ENCODE measurements at places on chromosomes 3 and 15. TPM values are rescaled to one million over a fixed set of nuclear protein-coding genes. Genes with fewer than 3 reads are reported as not detected.

GRCh38 chr3:170572665-170573253 lies 13.1 kb downstream of the SLC7A14 start:
- no peak for ATAC-seq

DNA sequence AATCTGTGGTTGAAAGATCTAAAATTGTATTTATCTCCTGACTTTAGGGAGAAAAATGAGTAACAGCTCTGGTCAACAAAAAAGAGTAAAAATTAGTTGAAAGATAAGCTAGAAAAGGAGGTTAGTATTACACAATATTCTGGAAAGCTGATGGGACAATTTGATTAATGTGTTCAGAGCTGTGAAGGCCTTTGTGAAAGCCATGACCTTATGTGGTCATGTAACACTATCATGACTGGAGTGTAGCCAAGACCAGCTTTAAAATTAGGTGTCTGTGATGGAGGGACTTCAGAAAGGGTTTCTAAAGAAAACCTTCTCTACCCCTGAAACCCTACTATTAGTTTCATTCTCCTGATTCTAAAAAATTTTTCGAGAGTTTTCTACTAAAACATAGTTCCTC lies 127.2 kb downstream of the NFKBIZ start:
- no peak for ATAC-seq

PROS1 gene
- total RNA-seq, result 10.0 TPM

DNA sequence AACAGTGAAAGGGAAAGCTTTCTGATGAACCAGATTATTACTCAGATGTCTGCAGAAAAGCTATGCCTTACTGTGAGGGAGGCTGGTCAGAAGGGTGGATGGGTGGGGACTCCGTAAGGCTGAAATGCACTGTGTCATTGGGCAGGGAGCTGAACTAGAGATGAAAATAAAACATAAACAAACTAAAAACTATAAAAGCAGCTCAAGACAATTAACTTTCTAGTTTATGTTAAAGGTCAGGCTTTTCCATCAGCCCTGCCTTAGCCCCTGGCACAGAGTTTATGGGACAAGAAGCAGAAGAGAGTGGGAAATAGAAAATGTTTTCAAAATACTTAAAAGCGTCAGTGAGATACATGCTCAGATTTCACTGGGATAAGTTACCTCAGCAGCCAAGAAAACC lies 310.0 kb upstream of the UBE2E2 start:
- ATAC-seq, result no peak

GRCh38 chr3:58696093-58696492 lies 29.5 kb upstream of the FAM3D start:
- ATAC-seq, result peak; percentile 18

DNA sequence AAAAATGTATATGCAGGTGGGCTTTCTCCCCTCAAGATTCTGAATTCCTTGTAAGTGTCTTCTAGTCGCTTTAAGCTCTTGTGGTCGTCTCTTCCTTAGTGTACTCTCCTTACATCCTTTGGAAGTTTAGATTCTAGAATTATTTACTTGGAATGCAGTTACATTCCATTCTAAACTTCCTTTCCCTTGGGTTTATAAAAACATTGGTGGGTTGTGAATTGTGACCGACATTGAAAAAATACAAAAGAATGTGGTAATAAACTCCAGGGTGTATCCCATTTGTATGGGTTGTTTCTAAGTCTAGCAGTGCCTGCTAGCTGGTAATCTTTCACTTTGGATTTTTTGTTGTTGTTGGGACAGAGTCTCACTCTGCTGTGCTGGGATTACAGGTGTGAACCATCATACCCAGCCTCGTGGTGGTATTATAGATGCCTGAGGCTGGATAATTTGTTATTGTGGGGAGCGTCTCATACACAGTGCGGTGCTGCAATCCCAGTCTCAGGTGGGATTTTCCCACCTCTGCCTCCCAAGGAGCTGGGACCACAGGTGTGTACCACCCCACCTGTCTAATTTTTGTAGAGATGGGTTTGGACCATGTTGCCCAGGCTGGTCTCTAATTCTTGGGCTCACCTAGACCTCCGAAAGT lies 9.1 kb downstream of the CHD2 start:
- ATAC-seq, result no peak

DNA sequence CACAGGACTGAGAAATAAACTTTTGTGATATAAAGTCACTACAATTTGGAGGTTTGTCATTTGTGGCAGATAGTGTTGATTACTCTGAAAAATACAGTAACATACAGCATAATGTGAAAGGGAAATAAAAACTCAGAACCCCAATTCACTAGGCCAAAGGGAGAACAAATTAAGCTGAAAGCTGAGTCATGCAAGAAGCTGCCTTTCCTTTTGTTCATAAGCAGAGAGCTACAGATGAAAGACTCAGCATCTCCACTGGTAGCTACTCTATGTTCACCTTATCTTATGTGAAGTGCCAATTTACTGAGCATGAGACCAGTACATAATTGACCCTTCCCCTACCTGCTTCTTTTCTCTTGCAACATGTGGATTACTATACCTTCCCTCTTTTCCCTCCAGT lies 19.3 kb upstream of the SLTM start:
- ATAC-seq, result peak; percentile 30

GRCh38 chr3:26018889-26019288 lies 229.0 kb downstream of the OXSM start:
- ATAC-seq, result no peak

- ATAC-seq, result no peak
These were observed 50.7 kb downstream of the CSNK1G1 start for GRCh38 chr15:64305261-64305660.

DNA sequence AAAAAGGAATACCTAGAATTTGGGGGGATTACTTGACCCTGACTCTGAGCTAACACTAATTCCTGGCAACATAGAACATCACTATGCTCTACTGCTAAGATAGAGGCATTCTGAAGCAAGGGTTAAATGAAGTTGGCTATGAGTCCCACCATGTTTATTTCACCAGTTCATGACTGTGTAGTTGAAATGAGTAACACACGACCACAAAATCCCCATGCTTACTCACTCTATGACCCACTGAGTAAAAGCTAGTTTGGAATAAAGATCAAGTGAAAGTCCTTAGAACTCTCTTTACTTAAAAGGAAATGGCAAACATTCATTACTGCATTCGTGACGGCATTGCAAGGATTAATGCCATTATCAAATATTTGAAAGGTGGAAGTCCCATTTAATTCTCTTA lies 47.4 kb downstream of the MRPL46 start:
- ATAC-seq, result no peak

GRCh38 chr15:50144341-50145120 lies 25.5 kb upstream of the ATP8B4 start:
- no peak for ATAC-seq

CPEB1 gene
- 0.12 TPM for total RNA-seq

DNA sequence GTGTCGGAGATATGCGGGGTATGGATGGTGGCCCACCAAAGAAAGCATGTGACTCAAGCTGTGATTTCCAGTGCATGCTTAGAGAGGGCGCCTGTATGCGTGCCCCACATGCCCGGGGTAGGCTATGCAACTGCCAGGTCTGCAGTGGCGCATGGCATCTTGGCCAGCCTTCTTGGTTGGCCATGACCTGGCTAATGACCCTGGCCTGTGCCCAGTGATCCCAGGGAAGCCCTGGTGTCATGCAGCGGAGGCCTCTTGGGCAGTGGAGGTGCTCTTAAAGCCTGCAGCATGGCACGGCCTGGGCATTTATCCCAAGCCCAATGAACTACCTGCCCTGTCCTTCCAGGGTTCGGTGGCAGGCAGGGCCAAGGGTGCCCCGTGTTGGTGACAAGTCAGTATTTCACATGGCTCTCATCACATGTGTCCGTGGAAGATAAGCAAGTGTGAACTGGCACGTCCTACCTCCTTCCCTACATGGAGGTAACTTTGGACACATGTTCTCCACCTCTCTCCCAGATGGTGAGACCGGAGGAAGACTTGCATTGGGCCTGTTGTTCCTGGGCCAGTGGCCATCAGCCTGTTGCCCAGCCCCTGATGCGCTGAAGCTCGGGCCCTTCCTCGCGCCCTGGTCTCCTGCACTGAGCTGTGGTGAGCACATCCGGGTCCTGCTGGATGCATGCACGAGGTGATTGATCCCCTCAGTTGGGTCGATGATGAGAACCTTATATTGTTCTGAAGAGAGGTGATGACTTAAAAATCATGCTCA lies 192.0 kb downstream of the UBE3A start:
- no peak for ATAC-seq

- no peak for ATAC-seq
These were observed 76.9 kb upstream of the ABI3BP start for GRCh38 chr3:101069901-101070798.

DNA sequence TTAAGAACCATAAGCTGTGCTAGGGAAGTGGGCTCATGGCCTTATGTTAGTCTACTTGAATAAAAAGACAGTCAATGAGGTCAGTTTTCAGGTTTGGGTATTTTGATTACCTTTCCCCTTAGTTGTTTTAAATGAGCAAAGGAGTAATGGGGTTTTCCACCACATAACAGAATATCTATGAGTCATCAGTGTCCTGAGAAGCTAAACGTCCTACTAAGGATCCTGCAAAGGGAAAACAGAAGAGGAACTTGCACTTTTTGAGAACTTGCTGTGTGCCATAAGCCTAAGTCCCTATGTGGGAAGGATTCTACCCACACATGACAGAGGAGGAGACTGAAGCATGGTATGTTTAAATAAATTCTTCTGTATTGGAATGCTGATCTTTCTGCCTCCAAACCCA lies 292.8 kb upstream of the TMC3 start:
- no peak for ATAC-seq

DNA sequence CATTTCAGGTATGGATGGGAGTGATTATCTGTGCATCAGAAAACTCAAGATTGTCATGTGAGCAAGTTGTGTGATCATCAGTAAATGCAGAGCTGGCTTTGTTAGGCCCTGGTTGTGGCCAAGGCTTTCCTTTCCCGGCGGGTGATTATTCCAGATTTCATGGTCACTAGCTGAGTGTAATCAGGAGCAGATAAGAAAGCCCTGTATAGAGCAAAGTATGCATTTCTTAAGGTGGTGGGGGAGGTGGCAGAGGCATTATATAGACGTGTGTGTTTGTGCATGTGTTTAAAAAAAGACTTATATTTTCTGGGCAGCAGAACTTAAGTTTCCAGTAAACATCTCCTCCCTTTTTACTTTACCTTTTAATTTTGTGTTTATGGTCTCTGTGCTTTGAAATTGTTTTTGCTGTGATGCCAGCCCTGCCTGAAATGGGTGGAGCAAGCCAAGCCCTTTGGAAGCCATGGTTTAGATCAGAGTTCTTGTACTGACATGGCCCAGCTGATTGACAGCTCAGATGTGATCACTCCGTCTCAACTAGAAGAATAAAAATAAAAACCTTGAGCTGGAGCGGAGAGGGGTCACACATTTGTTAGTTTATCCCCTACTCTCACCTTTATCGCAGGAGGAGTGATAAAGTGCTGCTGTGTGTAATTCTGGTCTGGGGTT lies 22.2 kb downstream of the SMAD3 start:
- ATAC-seq, result peak; percentile 17

GRCh38 chr15:67822537-67823313 lies 2.6 kb upstream of the SKOR1 start:
- no peak for ATAC-seq

SMCO1 gene
- total RNA-seq, result not detected

DNA sequence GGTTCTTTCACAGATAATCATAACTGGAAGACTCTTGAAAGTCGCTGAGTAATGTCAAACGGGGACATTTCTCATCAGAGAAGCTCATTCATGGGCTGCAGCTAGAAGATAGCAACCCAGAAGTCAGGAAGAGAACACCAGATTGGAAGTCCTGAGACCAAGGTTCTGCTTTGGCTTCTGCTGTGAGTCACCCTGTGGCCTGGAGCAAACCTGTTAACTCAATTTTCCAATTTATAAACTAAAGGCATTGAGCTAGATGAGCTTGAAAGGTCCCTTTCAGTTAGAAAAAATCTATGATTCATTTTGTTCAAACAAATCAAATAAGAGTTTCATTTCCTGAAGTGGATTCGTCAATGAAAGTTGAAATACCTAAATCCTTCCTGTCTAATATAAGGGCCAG lies 402.2 kb downstream of the EPHB1 start:
- ATAC-seq, result no peak

IFT57 gene
- total RNA-seq, result 24.9 TPM

IL16 gene
- total RNA-seq, result 2.7 TPM

GRCh38 chr3:45682311-45682710 lies 6.9 kb upstream of the SACM1L start:
- no peak for ATAC-seq

GRCh38 chr3:178297199-178297598 lies 239.0 kb upstream of the KCNMB2 start:
- no peak for ATAC-seq

KLHL40 gene
- not detected for total RNA-seq

GRCh38 chr3:135383301-135383700 lies 582.2 kb upstream of the PPP2R3A start:
- no peak for ATAC-seq

GRCh38 chr3:140731440-140732119 lies 53.7 kb downstream of the TRIM42 start:
- no peak for ATAC-seq

CCR8 gene
- total RNA-seq, result 0.16 TPM

- ATAC-seq, result peak; percentile 55
These were observed 45.0 kb downstream of the GPR176 start for GRCh38 chr15:39874890-39875549.

UNC13C gene
- 0.04 TPM for total RNA-seq

GREM1 gene
- total RNA-seq, result 9.2 TPM

GOLGA8K gene
- total RNA-seq, result not detected

GRCh38 chr15:22968366-22968765 lies 11.8 kb downstream of the CYFIP1 start:
- ATAC-seq, result peak; percentile 77

DNA sequence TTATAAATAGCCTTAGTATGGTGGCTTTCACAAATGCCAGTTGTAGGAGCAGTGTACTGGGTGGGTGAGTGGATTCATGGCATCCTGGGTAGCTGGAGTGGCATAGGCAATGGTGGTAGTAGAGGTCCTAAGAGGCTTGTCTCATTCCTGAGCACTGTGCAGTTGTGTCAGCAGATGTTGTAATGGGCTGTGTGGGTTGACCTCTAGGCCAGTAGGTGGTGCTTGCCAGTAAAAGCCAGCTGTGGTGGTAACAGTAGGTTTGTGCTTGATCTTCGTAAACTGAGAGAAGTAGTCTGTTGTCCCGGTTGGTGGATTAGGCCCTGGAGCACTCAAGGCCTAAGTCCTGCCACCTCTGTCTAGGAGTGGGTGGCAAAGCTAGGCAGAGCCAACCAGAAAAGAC lies 149.7 kb upstream of the SUCLG2 start:
- ATAC-seq, result no peak

DNA sequence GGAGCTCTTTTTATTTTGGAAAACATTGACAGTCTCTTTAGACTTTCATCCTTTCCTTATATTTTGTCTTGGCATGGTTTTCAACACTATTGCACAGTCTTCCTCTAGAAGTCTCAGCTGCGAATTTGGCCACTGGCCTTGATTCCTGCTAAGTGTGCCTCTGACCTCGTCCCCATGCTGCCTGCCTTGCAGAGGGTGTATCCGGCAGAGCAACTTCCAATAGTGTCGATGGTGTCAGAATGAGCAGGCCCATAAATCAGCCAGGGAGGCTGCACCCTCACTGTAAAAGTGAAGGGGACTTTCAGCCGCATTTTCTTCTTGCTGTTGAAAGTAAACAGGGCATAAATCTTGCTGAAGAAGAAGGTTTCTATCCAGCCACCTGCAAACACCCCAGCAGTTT lies 336.7 kb upstream of the TRIM42 start:
- no peak for ATAC-seq

GRCh38 chr3:76131396-76132153 lies 346.2 kb upstream of the ZNF717 start:
- ATAC-seq, result no peak
